Left ventricle myocardium superior (tissue), 1 donor: ENCODE measurements at places on chromosomes 7 and 10.
A peak's percentile ranks its signal among the peaks of the same experiment; 100 is the strongest.

GRCh38 chr7:150435047-150435389 is 15.4 kb upstream of the GIMAP8 start:
- no peak for DNase-seq

DNA sequence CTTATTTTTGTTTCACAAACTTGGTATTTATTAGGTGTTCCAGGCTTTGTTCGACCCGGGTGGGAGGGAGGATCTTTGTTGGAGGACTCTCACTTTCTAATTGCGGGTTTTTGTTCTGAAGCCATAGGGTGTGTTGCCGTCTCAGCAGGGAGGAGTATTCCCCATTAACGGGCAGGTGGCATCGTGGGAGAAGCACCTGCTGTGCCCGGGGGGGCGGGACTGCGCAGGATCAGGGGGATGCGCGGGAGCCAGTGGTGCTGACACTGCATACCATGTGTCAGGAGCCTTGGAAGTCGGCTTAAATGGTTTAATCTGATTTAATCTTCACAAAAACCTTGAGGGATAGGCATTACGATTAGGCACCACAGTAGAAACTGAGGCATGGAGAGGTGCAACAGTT is 113.0 kb downstream of the MGMT start:
- DNase-seq: no peak

DNA sequence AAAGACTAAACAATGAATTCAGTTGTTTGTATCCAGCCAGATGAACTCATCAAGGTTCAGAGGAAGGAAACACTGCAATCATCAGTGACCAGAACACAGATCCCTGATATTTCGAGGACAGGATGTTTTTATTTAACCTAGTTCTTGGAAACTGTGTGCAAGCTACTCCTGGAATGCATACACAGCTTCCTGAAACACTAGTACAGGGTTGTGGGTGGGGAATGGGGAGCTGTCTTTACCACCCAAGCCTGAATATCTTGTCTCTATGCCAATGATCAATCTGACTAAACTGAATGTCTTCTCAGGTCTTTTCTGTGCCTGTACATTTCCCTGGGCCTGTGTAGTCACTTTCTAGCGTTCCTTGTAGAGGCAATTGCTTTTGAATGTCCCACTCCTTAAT is 374.6 kb downstream of the CALN1 start:
- DNase-seq: no peak

DNA sequence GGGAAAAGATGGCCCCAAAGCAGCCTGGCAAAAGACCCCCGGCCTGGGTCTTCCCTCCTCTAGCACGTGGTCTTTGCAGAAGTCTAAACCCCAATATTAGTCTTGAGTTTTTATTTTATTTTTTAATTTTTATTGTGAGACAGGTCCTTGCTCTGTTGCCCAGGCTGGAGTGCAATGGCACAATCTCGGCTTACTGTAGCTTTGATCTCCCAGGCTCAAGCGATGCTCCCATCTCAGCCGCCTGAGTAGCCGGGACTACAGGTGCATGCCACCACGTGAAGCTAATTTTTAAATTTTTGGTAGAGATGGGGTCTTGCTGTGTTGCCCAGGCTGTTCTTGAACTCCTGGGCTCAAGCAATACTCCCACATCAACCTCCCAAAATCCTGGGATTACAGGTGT is 40.3 kb upstream of the MXI1 start:
- no peak for DNase-seq

GRCh38 chr10:34762603-34763299 is 52.3 kb downstream of the PARD3 start:
- DNase-seq: no peak

DNA sequence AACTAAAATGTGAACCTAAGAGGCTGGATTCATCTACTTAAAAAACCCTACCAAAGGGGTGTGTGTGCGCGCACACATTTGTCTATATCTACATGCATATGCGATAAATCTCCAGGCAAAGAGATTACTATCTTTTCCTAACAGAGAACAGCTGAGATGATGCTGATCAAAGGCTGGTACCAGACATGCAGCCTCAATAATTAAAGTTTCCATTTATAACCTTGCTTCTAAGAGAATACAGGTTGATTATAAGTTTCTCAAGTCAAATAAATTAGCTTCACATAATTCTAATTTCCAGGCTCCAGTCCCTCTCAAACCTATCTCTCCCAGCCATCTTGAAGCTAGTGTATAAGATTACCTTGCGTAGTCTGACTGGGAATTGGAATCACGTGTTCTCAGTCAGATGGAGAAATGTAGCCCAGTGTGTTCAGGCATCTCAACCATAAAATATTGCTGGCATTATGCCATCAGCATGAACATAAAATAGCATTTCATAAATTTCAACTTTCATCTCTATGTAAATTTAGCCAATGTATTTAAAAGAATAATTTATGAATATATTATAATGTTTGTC is 1062.0 kb downstream of the XPNPEP1 start:
- DNase-seq: no peak

DNA sequence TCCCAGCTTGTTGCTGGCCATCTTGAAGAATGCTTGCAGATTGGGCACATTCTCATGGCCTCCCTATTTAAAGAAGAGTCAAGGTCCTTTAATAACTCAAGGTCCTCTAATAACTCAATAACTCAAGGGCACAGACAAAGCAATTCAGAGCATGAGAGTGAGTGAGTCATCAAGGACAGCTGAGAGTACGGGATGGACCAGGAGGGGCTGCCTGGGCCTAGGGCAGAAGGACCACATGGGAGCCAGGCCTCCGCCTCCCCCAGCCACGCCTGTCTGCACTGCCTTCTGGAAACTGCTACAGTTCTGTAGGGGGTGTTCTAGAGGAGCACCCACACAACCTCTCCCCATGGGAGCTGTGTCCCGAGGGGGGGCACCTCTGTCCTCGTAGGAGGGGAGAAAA is 48.9 kb downstream of the ZNF503 start:
- DNase-seq: no peak

- no peak for DNase-seq
These were observed 27.6 kb downstream of the LYZL1 start for GRCh38 chr10:29316308-29317026.

DNA sequence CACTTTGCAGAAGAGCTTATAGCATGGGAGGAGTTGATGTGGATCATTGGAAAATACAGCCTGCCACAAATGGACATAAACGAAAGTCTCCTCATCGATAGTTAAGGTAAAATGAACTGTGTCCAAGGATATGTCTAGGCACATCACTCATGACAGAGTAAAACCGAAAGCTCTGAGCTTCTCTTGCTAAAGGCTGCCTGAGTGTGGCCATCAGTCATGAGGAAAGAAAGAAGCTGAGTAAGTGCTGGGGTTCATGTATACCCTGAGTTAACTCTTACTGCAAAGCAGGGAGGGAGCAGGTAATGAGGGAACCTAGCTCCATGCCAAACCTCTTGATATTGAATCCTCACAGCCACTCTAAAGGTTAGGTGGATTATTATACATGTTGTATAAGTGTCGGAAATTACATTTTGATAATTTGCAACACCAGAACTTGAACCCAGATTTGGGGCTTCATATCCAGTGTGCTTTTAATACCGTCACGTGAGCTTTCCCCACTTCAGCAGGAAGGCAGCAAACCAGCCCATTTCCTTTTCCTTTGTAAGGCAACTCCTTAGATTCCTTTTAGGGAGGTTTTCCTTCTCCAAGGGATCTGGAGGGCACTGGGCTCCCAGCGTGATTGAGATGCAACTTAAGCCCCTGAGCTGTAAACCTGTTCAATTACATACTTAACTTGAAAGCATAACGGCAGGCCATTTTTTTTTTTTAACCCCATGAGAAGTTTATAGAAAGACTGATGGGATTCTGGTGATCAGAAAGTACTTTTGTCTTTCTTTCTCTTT is 215.0 kb downstream of the PHF14 start:
- DNase-seq: no peak

DNA sequence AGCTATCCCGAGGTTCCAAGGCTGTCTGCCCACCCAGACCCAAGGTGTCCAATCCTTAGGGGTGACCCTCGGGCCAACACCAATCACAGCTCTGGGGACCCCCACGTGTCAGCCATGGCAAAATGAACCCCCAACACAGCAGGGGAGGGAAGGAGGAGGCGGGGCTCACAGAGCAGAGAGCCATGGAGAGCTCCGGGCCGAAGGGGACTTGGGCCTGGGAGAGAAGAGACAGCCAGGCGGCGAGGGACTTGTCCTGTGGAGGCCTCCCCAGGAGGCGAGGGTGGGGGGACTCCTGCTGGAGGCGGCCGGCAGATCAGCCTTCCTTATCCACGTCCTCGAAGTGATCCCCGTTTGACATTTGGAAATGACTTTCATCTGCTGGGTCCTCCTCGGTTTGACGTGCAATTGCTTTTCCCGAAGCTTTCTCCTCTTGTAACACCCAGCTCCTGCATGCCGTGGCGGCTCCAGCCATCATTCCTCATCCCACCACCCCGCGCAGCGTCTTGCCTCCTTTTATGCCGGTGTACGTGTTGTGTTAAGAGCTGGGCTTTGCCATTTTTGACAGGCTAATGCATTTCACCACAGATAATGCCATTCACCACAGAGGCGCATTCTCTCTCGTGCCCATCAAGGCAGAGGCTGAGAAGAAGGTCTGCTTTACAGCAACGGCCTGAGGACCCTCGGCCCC is 337.4 kb downstream of the DNAJB6 start:
- no peak for DNase-seq

DNA sequence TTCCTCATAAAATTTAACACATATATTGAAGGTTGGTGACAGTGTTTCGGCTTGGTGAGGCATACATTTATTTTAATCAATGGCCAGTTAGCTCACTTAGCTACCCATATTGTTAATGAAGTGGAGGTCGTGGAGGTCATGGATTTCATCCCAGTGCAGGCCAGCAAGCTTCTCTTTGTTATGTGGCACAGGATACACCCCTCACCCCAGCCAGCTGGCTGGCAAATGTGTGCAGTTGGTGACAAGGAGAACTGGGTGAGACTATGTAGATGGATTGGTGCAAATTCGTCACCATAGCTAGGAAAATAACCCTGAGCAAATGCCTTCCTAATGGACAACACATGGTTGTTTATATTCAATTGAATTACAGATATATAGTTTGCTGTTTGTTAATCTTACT is 50.5 kb upstream of the FOXP2 start:
- peak; percentile 26 for DNase-seq

GRCh38 chr7:99485094-99485493 is 12.4 kb downstream of the ZNF789 start:
- DNase-seq: no peak

DNA sequence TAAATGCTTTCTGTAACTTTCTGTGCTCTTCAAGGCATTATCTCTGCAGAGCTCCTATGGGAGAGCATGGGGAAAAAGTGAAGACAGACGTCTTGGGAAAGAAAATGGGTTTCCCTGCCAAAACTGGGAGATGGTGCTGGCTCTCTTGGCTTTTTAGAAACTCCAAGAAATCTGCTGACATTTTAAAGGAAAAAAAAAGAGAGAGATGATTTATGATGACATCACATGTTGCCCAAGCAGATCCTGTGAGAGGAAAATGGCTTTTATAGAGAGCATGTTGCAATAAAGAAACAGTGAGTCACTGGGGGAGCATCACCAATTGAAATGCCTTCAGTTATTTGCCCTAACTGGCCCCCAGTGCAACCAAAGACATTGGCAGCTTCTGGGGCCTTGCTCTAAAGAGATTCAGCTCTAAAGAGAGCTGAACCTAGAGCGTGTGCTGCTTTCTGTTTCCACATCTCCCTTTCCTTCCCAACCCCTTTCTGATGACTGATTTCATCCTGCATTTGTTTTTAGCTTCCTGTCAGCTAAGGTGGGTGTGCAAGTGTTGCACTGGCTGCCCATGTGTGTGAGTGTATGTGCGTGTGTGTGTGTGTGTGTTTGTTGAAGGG is 37.7 kb downstream of the LRMDA start:
- no peak for DNase-seq

DNA sequence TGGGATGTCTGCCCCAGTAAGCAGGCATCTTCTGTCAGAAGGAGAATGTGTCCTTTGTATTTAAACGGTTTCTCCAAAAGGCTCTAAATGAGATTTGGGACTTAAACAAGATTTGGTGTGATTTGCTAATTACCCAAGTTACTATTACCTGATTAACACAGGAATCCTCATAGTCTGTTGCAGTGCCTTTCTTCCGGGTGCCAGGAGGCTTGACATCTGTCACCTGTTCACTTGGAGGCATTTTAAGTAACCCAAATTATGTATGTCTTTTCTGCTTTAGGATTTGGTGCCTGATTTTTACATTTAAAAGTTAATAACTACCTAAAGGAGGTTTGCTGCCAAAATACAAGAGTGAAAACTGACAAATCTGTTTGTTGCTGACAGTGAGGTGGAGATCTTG is 587.9 kb upstream of the GALNT17 start:
- DNase-seq: no peak

DNA sequence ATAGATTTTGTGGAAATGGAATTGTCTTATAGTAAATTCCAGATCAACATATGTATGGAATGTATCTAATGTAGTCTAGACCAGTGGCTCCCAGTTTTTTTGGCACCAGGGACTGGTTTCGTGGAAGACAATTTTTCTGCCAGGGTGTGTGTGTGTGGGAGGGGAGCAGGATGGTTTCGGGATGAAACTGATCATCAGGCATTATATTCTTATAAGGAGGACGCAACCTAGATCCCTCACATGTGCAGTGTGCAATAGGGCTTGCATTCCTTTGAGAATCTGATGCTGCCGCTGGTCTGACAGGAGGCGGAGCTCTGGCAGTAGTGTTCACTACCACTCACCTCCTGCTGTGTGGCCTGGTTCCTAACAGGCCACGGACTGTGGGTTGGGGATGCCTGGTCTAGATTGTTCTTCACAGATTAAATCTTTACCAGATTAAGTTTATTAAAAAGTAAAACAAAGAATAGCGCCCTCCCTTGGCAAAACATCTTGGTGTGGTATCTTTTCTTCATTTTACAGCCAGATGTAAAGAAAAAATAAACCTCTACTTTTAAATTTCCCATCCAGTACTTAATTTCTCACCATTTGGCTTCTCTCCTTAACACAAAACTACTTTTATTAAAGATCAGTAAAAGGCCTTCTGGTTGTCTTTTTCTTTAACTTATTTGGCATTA is 48.4 kb downstream of the SEPTIN7 start:
- no peak for DNase-seq

DNA sequence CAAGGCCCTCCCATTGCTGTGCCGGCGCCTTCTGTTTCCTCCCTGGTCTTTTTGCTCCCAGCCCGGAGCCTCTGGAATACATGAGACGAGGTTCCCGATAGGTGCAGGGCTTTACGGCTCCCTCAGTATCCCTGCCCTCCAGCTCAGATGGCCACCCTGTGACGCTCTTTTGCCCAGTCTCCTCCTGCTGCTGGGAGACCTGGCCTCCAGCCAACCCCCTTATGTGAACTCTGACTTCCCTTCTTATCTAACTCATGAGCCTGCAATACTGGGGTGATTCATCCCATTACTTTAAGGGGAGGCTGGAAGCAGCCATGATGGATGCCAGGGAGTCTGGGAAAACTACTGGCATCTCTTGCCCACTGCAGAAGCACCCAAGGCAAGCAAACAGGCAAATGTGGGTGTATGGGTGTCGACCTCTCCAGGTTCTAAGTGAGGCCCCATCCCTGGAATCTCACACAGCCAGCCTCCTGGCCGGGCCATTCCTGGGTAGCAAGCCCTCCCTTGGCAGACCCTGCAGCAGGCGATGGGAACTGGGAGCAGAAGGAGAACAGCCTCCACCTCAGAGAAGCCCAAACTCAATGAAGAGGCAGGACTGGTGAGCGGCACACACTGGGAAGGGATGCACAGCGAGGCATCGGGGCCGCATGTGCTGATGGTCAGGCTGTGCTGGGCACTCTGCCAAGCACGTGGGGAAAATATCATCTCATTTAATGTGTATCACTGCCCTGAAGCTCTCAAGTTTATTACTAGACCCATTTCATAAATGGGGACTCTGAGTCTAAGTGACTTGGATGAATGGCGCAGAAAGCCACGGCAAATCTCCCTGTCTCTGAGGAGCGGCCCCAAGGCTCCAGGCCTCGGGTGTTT is 97.5 kb downstream of the FAM53B start:
- DNase-seq: peak; percentile 86

- DNase-seq: no peak
These were observed 650.5 kb downstream of the SORCS3 start for GRCh38 chr10:105291571-105291970.
